Activated CD4-positive, CD25-positive, alpha-beta regulatory T cell (primary cell): ENCODE measurements at places on chromosomes 12 and 14.

GRCh38 chr12:96376865-96377264 lies 23.4 kb downstream of the CDK17 start:
- DNase-seq, result no peak

GRCh38 chr14:63277591-63278183 lies 41.0 kb downstream of the GPHB5 start:
- DNase-seq, result no peak

GRCh38 chr12:44314007-44314500 lies 478.2 kb downstream of the TMEM117 start:
- no peak for DNase-seq

DNA sequence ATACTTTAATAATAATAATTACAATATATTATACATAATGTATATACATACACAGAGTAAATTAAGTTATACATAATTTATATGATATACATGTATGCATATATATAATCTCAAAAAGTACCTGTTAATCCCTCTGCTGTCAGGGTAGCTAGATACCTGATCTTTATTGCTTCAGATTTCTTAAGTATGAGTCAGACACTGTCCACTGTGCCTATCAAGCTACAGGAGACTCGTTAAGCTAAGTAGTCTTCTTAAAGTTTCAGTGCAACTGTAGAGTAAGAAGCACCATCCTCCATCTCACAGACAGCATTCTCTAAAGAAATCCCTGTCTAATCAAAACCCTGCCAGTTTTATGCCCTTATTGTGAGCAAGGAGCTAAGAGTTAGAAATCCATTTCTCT lies 428.7 kb downstream of the RERGL start:
- no peak for DNase-seq

- no peak for DNase-seq
Observed at GRCh38 chr14:83714151-83714550, 1815.8 kb upstream of the FLRT2 start.

GRCh38 chr12:62429457-62429856 lies 37.2 kb upstream of the MON2 start:
- DNase-seq, result no peak

- no peak for DNase-seq
Observed at GRCh38 chr12:40915172-40915571, 222.9 kb downstream of the CNTN1 start.

- no peak for DNase-seq
Observed at GRCh38 chr12:126719912-126720705, 1546.9 kb upstream of the TMEM132C start.

GRCh38 chr12:89087149-89087825 lies 265.0 kb downstream of the DUSP6 start:
- DNase-seq, result no peak

- peak; percentile 20 for DNase-seq
Observed at GRCh38 chr14:24036169-24036962, 15.4 kb upstream of the CARMIL3 start.

- DNase-seq, result no peak
Observed at GRCh38 chr14:55699131-55700057, 119.4 kb downstream of the KTN1 start.

DNA sequence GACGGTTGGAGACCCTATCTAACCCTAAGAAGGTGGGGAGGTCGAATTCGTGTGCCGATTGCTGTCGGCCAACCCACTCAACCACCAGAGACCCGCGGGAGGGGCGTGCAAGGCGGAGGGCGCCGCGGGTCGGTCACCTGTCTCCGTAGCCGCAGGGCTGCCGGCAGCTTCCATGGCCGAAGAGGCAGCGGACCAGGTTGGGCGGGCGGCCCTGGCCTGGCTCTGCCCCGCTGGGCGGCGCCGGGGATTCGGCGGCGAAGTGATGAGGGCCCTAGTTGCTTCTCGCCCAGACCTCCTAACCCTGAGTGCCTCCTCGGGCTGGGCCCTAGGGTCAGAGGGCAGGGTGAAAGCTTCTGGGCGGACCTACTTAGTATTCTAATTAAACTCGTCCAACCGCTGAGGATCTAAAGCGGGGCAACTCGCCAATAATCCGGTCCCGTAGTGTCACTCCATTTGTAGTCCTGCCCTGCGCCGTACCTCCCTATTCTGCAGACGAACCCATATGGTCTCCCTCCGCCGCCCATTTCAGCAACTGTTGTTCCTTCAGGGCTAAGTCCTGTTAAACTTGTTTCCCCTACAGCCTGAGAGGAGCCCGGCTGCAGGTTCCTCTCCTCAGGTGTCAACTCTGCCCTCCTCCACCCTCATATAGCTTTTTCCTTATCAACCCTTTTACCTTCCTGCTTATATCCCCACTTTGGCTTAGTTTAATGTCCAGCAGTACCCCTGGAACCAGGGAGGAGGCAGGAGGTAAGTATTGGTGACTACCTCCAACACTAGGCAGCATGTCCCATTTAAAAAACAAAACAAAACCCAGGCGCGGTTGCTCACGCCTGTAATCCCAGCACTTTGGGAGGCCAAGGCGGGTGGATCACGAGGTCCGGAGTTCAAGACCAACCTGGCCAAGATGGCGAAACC lies at the start of gene PYM1:
TSS of gene PYM1 (minus strand) at position 307 of the 915 bp plus-strand sequence. CDS start at position 174, 133 bp downstream.
- peak; percentile 40 for DNase-seq
